ENCODE measurements at places on chromosomes 3 and 15.
A peak's percentile ranks its signal among the peaks of the same experiment; 100 is the strongest.

- DNase-seq: no peak
These were observed 887.4 kb downstream of the FHIT start for GRCh38 chr3:60363817-60364216.

GRCh38 chr3:133211449-133211848, 173.3 kb downstream of the TMEM108 start:
- DNase-seq: no peak

DNA sequence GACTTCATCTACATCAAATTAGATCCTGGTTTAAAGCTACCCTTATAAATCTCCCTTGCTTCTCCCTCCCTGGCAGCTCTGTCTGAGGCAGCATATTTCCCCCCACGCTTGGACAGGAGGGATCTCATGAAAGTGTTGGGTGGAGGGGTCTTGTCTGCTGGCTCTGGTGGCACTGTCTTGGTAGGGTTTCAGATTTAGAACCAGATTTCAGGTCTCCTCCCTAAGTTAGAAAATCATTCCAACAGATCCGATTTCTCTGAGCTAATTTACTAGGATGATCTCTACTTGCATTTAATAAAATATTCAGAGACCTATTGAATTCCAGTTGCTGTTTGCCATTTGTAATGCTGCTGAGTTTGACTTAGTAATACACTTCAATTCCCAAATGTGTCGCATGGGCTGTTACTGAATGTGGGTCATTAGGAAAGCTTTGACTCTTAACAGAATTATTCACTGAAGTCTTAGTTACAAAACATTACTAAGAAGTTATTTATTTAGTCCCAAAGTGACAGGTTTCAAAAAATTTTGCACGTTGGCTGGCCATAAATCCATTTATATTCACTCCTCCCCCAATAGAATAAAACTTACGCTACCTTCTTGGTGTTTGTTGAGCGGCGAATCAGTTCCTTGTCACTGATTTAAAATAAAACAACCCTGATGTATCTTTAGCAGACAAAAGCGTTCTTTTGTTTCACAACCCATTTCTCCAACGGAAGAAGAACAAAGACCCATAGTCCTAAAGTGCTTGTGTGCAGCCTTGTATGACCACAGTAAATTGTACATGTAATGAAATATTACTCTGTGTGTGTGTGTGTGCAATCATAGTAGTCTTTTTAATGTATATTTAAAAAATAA, 84.5 kb downstream of the TRAK1 start:
- DNase-seq: no peak

- DNase-seq: no peak
These were observed 91.1 kb upstream of the LRRN1 start for GRCh38 chr3:3707858-3708768.

- DNase-seq: no peak
These were observed 142.3 kb upstream of the RASGRP1 start for GRCh38 chr15:38706956-38707355.

DNA sequence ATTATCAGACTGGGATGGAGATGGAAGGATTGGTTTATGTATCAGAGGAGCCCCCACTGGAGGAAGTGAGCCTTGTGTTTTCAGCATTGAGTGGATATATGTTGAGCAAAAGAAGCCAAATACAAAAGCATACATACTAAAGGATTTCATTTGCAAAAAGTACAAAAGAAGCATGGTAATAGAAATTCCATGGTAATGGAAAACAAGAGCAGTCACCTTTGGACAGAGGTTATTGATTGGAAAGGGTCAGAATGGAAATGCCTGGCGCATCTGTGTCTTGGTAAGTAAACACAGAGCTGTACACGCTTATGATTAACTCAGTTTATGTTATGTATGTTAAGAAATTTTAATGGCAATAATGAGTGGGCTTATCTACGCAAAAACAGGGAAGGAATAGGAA, 72.7 kb downstream of the DHX36 start:
- DNase-seq: no peak

GRCh38 chr3:168615493-168616020, 519.8 kb upstream of the GOLIM4 start:
- DNase-seq: no peak

GRCh38 chr15:29437888-29438702, 168.5 kb upstream of the NSMCE3 start:
- DNase-seq: no peak

DNA sequence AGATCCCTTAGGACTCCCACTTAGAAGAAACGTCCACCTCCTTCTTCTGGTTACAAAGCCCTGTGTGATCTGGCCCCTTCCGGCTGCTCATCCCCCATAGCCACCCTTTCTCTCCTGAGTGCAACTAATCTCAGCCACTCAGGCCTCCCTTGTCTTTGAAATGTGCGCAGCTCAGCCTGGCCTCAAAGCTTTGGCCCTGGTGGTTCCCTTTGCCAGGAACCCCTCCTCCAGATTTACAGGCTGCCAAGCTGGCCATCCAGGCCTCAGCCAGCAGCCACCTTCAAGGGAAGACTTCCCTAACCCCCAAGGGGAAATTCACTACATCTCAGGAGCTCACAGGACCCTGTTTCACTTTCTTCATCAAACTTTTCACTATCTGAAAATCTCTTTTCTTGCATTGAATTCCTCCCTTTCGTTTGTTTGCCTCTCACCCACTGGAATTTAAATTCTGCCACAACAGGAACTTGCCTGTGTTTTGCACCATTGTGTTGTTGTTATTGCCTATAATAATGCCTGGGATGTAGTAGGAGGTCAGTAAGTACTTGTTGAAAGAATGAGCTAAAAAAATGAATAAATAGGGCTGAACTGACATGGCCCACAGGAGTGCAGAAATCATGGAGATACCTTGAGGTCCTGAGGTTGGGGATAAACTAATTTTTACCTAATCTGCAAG, 109.5 kb upstream of the PFN2 start:
- no peak for DNase-seq

GRCh38 chr3:34972481-34972880, 666.8 kb upstream of the ARPP21 start:
- no peak for DNase-seq

DNA sequence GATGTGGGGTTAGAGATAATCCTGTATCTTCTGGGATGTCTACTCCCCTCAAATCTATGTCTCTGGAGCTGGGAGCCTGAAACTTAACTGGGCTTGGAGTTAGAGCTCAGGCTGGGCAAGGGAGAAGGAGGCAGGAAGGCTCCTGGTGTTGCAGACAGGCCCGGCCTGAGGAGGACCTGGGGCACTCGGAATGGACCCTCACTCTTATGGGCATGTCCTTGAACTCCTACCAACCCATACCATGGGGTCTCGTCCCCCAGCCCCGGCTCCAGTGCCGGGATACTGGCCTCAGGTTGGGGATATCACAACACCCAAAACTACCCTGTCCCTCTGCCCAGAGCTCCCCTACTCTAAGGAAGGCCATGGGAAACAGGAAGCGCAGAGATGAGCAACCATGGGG, 45.2 kb downstream of the SCN5A start:
- no peak for DNase-seq

- no peak for DNase-seq
These were observed 26.5 kb upstream of the AADACL2 start for GRCh38 chr3:151707216-151707615.

DNA sequence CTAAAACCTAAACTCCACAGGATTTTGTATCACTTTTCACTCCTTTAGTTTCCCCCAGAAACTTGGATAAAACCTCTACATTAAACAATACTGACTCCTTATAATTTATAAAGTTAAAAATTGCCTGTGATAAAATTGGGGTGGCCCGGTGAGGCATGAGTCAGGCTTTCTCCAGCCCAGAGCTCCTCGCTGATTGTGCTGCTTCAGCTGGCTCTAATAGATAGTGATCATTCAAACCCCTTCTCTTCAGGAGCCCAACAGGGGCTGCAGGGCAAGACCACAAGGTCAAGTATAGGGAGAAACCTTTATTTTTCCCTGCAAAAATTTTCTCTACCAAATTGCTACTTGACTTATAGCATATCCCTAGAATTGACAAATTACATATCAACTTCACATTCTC, 308.2 kb downstream of the PLCL2 start:
- no peak for DNase-seq

DNA sequence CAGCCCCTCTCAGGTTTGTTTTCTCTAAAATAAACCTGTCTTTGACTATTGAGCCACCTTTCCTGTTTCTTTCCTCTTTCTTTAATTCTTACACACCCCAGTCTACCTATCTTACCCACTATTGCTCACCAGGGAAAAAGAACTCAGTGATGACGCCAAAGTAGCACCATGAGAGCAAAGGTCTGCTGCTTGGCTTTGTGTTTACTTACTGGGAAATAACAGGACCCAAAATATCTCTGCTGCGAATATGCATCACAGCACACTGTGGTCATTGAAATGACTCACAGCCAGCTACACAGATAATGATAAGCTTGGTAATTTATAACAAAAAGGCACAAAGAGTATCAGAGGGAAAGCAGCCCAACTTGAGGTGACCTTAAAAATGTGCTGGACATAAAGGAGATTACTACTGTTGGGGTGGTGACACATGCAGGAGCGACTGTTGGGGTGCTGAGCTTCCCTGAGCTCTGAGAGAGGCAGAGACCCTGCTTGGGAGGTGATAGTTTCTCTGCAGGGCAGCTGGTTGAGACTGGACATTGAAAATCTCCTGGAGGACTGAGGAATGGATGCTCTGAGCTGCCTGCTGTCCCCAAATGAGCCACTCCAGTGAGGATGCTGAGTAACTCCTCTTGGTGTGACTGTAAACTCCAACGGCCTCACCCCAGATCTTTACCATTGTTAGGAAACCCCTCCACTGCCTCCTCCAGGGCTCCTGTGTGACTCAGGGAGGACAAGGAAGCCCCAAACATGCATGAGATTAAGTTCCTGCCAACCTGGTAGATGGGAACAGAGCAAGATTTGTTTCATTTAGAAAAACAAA, 14.5 kb downstream of the EFCAB12 start:
- peak; percentile 33 for DNase-seq
